ENCODE measurements at places on chromosomes 2 and 18.

DNA sequence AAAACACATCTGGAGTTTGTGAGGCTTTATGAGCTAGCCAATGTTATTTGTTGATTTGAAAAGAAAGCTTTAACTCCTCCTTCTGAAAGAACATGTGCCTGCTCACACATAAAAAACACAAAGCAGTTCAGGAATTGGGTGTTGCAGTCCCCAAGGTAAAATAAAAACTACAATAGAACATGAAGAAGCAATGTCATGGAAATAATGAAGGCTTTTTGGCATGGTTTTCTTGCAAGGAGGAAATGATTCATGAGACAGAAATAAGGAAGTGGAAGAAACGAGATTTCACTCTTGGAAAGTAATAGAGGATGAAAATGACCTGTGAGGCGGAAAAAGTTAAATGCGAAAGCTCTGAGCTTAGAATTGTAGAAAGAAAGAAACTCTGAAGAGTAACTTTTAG, 81.1 kb downstream of the TRIB2 start:
- no peak for DNase-seq

DNA sequence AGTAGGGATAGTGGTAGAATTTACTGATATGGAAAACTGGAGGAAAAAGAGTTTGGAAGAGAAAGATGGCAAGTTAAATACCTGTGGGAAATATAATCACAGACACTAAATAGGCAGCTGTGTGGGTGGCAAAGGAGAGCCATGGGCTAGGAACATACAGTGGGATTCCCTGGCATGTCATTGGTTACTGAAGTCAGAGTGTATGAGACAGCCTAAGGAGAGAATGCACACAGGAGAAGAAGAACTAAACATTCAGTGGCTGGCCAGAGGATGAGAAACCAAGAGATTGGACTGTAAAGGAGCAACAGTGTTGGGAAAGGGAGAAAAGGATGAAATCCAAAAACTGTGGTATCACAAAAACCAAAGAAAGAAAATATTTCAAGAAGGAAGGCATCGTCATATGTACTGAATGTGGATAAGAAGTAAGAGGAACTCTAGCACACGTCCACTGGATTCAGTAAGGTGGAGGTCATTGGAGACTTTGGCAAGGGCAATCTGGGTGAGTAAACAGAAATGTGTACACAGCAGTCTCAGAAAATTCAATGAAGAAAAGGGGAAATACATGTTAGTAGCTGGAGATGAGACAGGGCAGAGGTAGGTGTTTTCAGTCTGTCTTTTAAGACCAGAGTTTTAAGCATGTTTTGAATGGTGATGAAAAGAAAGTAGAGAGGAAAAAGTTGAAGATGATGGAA, 83.3 kb downstream of the SPIRE1 start:
- DNase-seq, result no peak

GRCh38 chr2:16604236-16604635, 61.4 kb downstream of the CYRIA start:
- no peak for DNase-seq

- DNase-seq, result no peak
Measured at GRCh38 chr2:214328941-214329340, 81.9 kb upstream of the VWC2L start.

GRCh38 chr2:155141418-155141817, 442.9 kb downstream of the KCNJ3 start:
- no peak for DNase-seq

DNA sequence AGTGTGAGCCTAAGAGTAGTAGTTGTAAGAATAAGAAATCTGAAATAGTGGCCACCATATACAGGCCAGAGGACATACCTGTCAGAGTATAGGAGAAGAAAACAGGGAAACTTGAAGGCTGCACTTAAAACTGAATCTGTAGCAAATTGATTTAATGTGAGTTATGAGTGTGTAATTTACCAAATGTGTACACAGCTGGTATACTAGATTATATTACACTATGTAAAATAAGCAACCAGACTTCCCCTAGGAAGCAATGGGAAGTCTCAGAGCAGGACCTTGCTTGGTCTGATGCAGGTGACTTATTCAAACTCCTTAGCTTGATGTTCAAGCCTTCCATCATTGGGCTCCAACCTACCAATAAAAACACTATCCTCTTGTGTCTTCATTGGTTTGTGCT, 17.3 kb upstream of the EPC2 start:
- DNase-seq, result no peak

DNA sequence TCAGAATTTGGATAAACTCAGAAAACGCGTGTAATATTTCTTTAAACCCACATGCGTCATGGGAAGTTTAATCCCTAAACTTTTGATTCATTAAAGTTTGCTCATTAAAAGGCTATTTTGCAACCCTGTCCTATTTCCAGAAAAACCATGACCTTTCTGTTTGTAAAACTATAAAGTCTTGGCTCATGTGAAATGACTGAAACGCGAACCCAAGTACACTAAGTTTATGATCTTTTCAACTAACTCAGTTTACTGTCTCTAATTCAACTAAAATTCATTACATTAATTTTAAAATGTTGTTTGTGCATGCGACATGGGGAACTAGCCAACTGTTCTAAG, 3.9 kb upstream of the RPL31 start:
- no peak for DNase-seq

- no peak for DNase-seq
Measured at GRCh38 chr2:192876698-192877097, 682.0 kb upstream of the TMEFF2 start.

DNA sequence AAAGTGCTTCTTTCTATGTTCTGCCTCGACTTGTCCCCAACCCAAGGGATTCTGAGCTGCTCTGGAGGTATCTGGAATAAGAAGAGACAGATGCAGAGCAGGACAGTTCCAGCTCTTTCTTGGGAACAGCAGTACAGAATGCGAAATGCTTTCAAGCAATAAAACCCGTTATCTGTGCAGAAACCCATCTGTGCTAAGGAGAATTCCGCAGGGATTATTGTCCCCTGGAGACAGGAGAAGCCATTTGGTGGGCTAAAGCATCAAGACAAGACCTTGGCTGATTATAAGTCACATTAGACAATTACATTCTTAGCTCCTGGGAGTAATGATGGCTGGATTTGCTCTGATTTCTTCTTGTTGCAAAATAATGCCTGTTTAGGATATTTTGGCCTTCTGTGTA, 185.4 kb upstream of the GLI2 start:
- DNase-seq, result no peak

DNA sequence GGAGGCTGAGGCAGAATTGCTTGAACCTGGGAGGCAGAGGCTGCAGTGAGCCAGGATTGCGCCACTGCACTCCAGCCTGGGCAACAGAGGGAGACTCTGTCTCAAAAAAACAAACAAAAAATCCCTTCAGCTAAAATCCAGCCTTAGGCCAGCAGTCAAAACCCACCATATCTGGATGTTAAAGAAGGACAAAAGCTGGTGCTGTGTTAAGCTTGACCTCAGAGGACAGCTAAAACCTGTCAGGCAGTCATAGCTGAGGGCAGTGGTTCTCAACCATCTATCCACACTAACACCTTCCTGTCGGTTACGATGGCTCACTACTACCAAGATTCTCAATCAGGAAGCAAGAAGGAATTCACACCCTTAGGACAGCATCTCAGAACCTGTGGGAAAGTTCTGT, 9.6 kb downstream of the PTRHD1 start:
- DNase-seq, result no peak

DNA sequence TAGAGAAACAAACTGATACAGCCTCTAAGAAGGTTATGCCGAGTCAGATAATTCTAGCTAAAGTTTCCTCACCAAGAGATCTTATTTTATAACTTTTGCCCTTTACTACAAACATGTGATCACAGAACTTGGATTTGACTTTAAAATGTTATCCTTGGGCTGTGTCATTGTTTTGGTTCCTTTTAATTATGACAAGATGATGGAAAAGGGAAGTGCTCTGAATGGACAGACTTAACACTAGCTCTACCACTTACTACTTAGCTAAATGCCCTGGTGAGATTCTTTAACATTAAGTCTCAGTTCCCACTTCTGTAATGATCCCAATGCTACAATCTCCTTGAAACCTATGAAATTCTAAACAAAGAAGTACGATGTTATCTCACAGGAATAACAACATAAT, 69.9 kb downstream of the RTTN start:
- no peak for DNase-seq

DNA sequence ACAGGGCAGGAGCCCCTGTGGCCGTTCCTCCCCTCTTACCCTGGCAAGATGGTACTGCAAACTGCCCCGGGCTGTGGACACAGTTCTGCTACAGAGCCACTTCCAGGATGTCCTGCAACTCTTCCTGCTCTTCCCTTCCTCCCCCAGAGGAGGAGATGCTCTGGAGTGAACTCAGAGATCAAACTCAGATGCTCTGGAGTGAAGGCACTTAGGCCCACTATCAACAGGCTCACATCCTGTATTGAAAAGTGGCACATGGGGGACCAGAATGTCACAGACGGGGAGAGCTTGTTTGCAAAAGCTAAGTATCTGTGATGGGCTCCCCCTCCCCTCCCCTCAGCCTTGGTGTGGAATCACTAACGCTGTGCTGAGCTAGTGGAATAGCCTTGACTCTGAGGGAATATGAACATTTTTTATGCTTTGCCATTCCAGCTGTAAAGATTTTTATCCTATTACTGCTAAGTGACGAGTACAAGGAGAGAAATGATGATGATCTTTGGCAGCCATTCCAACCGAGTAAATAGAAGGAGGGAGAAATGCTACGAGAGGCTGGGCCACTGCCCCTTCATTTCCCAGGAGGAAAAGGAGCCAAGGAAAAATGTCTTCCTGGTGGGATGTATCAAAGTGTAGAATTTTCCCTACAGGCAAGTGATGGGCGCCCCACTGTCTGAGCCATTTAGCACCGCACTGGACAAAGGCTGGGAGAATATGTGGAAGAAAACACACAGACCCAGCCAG, 152.6 kb downstream of the GALNT14 start:
- DNase-seq, result no peak

- DNase-seq, result no peak
Measured at GRCh38 chr2:237431372-237431771, 17.4 kb upstream of the COL6A3 start.

DNA sequence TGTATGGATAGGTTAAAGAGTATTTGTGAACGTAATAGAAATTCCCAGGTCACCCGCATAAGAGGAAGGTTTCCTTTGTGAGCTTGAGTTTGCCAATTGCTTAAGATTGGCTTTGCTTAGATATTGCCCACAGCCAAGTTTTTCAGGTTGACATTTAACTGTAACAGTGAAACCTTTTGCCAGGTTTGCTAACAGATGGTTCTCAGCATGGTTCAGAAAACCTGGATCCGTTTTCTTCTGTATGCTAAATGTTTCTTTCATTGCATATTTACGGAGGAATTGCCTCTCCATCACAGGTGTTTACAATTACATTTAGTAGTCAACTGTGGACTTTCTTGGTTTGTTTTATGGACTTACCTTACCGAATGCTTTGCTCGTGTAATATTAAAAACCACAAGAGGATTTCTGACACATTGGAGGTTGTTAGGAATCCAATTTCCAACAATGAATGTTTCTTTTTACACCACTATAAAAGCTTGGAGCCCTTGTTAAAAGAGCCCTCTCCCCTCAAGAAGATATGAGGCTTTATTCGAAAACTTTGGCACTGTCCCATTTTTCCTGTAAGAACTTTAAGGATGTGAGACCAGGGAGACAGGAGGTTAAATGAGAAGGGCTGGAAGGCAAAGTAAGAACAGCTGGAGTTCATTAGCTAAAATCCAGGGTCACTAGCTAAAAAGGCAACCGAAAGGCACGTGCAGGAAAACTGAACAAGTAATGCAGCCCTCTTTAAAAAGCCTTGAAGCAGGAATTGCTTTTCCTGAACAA, 7.8 kb downstream of the CDK15 start:
- DNase-seq, result no peak

GRCh38 chr2:236977063-236977851, 108.4 kb upstream of the COPS8 start:
- no peak for DNase-seq

DNA sequence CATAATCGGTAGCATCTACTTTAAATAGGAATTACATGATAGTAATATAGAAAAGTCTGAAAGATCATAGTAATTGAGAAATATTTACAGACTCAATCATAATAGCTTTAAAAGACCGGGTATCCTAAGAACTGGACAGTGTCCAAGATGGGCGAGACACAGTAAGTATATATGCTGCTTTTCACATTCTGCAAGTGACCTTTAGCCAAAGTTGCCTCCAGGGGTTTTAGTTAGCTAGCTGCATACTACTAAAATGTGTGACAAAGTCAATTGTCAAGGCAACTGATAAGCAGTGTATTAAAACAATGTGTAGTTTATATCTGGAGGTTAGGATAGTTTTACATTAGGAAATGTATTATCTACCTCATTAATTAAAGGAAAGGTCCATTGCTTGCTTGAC, 24.6 kb downstream of the CD302 start:
- no peak for DNase-seq

- DNase-seq, result no peak
Measured at GRCh38 chr2:109222825-109223471, 93.9 kb downstream of the SH3RF3 start.

DNA sequence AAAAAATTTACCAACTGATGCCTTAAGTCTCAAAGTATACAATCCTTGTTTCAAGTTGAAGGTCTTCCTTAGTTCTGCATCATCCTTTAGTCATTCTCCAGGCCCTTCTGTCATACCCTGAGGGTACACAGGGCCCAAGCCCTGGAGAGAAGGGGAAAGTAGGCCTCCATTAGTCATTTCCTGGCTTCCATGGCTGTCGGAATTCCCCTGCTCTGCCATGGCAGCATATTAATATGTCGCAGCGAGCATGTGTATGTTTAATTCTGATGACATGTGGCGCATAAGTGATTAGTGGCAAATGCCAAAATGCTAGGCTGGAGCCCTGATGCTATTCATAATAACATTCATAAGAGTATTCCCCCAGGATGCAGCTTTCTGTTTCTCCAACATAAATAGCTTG, 22.1 kb downstream of the GPR39 start:
- DNase-seq, result peak; percentile 91

- no peak for DNase-seq
Measured at GRCh38 chr18:12018861-12019260, 37.6 kb downstream of the IMPA2 start.

- no peak for DNase-seq
Measured at GRCh38 chr2:18503376-18504228, 56.9 kb downstream of the RDH14 start.

Measured in A549 (cell line).